ENCODE measurements at places on chromosomes 3 and 15.

GRCh38 chr3:140007081-140007480 is 72.1 kb downstream of the CLSTN2 start:
- DNase-seq = no peak

- DNase-seq = no peak
These were observed 33.5 kb upstream of the HHATL start for GRCh38 chr3:42736081-42736480.

- no peak for DNase-seq
These were observed 115.0 kb downstream of the FBLN2 start for GRCh38 chr3:13663781-13664535.

DNA sequence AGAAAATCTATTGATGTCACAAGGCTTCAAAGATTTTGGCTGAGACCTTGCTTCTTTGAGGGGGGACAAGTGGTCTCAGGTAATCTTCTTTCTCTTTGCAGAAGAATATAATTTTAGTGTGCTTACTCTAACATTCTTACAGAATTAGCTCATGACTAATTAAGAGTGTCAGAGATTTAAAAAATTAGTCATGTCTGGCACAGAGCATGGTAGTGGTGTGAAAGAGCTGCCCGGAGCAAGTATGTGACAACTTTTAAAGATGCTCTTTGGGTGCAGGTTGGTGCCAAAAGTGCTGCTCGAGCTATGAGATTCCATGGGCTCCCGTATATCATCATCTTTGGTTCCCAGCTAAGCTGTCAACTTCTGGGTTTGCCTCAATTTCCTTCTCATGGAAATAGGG is 31.1 kb downstream of the CYP19A1 start:
- no peak for DNase-seq

GRCh38 chr3:20574746-20575145 is 388.7 kb upstream of the SGO1 start:
- no peak for DNase-seq

DNA sequence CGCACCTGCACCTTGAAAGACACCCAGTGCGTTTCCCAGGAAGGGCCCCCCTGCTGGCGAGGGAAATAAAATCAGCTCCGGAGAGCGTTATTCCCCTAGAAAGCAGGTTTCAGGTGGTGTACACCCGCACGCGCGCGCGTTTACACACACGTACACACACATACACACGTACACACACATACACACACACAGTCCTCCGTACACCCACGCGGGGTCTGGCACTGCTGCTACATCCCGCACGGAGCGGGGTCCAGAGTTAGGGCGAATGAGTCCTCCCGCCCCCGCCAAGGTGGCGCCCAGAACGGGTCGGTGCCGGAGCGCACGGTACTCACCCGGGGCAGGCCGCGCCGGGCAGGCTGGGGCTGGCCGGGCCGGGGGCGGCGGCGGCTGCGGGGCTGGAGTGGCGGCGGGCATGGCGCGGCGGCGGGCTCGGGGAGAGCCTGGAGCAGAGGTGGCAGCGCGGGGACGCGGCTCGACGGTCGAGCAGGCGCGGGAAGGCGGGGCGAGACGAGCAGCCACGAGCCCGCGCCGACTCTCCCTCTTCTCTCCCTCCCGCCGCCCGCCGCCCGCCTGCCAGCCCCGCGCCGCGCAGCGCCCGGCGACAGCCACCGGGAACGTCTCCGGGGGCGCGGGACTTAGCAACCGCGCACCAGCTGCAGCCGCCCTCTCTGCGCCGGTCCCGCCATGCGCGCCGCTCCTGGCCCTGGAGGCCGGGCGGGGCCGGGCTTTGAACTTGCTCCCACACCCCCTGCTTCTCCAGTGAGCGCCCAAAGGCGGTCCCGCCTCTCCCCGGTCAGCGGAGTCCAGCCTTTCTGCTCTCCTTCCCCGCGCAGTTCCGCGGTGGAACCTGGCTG is at the start of gene DCLK3:
Gene DCLK3, minus strand, starts transcription at position 704 of the 854 bp plus-strand sequence. Its CDS starts 290 bp downstream, at position 414.
- no peak for DNase-seq

DNA sequence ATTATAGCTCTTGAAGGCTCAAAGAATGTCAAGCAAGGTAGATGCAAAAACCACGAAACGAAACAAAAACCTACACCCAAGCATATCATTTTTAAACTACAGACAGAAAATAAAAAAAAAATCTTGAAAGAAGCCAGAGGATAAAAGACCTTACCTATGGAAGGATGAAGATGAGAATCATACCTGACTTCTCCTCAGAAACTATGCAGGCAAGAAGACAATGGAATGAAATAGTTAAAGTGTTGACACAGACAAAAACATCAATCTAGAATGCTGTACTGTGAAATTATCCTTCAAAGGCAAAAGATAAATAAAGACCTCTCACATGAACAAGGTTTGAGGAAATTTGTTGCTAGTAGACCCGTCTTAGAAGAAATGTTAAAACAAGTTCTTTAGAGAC is 372.0 kb downstream of the ZIC4 start:
- DNase-seq = no peak

- DNase-seq = no peak
These were observed 82.6 kb upstream of the PLXND1 start for GRCh38 chr3:129689036-129689435.

DNA sequence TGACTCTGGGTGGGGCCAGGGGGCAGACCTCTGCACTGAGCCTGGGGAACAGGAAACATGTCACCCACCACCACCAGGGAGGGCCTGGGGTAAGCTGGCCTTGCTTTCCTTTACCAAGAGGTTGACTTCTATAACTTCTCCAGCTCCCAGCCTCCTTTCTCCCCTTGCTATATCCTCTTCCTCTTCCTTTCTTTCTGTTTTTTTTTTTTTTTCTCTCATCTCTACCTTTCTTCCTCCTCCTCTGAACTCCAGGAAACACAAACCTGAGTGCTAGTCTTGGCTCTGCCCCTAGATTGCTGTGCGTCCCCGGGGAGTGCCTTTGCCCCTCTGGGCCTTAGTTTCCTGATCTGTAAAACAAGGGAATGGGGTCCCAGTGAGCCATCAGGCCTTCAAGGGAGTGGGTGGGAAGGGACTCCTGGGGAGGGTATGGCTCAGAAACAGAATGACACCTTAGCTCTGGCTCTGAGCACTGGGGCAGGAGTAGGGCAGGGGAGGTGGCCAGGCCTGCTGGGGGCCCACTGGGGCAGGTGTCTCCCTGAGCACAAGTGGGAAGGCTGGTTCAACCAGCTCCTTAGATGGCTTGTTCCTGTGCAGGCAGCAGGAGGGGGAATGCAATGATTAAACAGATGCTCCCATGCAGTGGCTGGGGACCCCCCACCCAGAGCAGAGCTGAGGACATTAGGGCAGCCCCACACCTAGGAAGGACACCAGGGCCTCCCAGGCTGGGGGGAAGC is 4.3 kb downstream of the SNX33 start:
- DNase-seq = no peak

- no peak for DNase-seq
These were observed 195.8 kb downstream of the ZMAT3 start for GRCh38 chr3:178875836-178876235.

- no peak for DNase-seq
These were observed 82.2 kb upstream of the SLC25A26 start for GRCh38 chr3:66138336-66139313.

DNA sequence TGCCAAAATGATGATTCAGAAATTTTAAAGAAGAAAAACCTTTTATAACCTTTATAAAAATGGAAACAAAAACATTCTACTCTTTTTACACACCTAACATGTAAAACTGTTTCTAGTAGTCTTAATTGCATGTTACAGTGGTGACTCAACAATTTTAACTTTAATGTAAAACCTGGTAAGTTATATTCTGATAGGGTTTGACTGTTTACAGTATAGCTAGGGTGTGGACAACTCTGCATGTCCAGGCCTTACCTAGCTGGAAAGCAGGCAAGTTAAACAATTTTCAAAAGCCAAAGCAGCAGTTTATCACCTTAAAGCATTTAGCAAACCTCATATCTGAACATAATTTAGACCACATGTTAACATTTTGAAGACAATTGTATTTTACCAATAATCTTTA is 328.5 kb downstream of the NEK10 start:
- no peak for DNase-seq

Data from GF-D8 (cell line).